ENCODE measurements at places on chromosomes 11 and 22. TPM values are rescaled to one million over a fixed set of nuclear protein-coding genes. Genes with fewer than 3 reads are reported as not detected.

DNA sequence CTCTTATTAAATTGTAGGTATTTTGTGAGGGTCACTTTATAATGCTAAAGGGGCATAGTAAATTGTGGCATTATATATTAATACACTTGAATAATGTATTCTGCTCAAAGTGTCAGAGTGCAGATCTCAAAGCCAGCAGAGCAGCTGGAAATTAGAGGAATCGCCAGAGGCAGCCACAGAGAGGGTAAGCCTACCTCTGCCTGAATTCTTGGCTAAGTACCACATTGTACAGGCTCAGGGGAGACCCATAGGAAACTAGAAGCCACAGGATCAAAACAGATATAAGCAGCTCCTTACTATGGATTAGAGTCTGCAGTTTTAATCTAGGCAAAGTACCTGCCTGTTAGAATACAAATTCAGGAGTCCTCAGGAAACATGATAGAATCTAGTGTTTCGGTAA, 249.3 kb downstream of the DDX10 start:
- no peak for DNase-seq

The ADAMTS15 gene
- not detected for total RNA-seq

- no peak for DNase-seq
These were observed 741 bp upstream of the TALDO1 start for GRCh38 chr11:746289-747157.

- DNase-seq: no peak
These were observed 11.2 kb upstream of the CHST1 start for GRCh38 chr11:45676522-45677095.

DNA sequence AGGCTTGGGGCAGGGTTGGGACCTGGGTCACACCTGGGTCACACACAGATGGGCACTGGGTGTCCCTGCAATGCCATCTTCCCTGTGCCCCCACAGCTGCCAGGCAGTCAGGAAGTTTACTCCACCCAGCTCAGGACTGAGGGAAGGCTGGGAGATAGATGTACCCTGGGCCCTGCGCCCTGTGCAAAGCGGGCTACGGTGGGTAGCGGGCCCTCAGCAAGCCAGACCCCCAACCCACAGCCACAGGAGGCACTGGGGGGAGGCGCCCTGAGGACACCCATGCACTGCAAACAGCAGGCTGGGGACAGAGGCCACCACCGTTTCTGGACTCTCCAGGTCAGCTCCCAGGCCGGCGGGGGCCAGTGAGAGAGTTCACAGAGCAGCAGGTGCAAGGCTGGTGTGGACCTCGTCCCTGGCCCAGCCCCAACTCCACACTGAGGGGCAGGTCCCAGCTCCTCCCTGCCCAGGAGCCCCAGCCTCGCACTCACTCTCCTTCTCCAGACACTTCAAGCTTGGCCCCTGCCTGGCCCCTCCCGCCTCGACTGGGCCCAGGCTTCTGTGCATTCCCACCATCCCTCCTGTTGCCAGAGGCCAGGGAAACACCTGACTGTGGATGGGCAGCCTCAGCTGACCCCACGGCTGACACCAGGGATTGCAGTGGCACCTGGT, 4.9 kb downstream of the DUSP8 start:
- DNase-seq: no peak

The FOSL1 gene
- 26.9 TPM for total RNA-seq
